Activated CD4-positive, alpha-beta T cell treated with anti-CD3 and anti-CD28 coated beads, Interleukin-2, amount 10 ng/mL, durations not matched to agents 24 days and 14 days (primary cell): ENCODE measurements at places on chromosomes 11 and 22.

GRCh38 chr11:60029015-60029632 lies 11.1 kb upstream of the OOSP2 start:
- no peak overlapping the region for H3K27ac ChIP-seq
- no peak overlapping the region for H3K4me3 ChIP-seq
- no peaks in the 10 kb centered on the region for H3K36me3 ChIP-seq
- no peak for DNase-seq
- no peaks in the 10 kb centered on the region for H3K4me1 ChIP-seq

DNA sequence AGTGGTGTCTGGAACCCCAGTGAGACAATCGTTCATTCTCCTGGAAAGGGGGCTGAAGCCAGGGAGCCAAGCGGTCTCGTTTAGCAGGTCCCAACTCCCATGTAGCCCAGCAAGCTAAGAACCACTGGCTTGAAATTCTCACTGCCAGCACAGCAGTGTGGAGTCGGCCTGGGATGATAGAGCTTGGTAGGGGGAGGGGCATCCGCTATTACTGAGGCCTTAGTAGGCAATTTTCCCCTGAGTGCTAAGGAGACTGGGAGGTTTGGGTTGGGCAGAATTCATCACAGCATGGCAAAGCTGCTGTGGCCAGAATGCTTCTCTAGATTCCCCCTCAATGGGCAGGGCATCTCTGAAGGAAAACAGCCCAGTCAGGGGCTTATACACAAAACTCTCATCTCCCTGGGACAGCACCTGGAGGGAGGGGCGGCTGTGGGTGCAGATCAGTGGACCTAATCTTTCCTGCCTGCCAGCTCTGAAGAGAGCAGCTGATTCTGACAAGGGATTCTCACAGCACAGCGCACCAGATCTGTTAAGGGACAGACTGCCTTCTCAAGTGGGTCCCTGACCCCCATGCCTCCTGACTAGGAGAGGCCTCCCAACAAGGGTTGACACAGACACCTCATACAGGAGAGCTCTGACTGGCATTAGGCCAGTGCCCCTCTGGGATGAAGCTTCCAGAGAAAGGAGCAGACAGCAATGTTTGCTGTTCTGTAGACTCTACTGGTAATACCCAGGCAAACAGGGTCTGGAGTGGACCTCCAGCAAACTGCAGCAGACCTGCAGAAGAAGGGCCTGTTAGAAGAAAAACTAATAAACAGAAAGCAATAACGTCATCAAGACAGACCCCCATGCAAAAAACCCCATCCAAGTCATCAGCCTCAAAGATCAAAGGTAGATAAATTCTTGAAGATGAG lies 14.8 kb downstream of the OR52M1 start:
- no peak overlapping the region for H3K4me3 ChIP-seq
- peaks cover 7% of the 10 kb centered on the region for H3K27me3 ChIP-seq
- H3K27ac ChIP-seq, result no peak overlapping the region
- no peak for DNase-seq
- H3K4me1 ChIP-seq, result no peaks in the 10 kb centered on the region

DNA sequence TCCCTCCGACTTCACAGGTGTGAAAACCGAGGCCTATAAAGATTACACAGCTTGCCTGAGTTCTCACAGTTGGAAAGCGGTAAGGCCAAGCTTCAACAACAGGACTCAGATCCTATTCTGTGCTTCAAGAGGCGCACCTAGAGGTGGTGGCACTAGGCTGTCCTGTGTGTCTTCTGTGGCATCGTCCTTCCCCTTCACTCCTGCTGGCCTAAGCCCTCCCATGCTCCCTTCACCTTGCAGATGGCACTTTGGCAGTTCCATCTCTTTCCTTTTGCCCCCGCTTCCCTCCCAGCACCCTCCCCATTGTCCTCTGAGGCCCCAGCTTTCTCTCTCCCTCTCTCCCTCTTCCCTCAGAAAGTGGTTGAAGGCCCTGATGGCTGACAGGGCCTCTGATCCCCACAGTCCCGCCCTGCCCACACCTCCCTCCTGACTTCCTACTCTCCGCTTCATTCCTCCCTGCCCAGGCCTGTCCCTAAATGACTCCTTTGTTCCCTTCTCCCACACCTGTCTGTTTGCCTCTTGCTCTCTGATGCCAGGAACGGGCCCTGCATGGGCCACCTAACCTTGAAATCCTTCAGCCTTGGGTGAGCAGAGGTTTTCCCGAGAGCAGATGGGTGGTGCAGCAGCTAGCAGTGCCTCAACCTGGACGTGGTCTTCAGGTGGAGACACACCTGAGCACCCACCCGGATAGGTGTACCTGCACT lies 5.8 kb downstream of the TRIM29 start:
- no peak overlapping the region for H3K27ac ChIP-seq
- no peaks in the 10 kb centered on the region for H3K4me1 ChIP-seq
- no peaks in the 10 kb centered on the region for H3K36me3 ChIP-seq
- no peak for DNase-seq
- H3K4me3 ChIP-seq, result no peak overlapping the region

- peaks cover 38% of the 10 kb centered on the region for H3K36me3 ChIP-seq
- no peaks in the 10 kb centered on the region for H3K27me3 ChIP-seq
- peak; percentile 62 for DNase-seq
- no peak overlapping the region for H3K27ac ChIP-seq
- peaks cover 43% of the 10 kb centered on the region for H3K4me1 ChIP-seq
Measured at GRCh38 chr11:128451652-128452470, 135.5 kb downstream of the ETS1 start.

- H3K4me3 ChIP-seq, result no peak overlapping the region
- H3K27ac ChIP-seq, result peak overlapping the region; percentile 76
- H3K4me1 ChIP-seq, result peaks cover 17% of the 10 kb centered on the region
- DNase-seq, result no peak
Measured at GRCh38 chr22:29751669-29752068, 15.1 kb downstream of the ZMAT5 start.

DNA sequence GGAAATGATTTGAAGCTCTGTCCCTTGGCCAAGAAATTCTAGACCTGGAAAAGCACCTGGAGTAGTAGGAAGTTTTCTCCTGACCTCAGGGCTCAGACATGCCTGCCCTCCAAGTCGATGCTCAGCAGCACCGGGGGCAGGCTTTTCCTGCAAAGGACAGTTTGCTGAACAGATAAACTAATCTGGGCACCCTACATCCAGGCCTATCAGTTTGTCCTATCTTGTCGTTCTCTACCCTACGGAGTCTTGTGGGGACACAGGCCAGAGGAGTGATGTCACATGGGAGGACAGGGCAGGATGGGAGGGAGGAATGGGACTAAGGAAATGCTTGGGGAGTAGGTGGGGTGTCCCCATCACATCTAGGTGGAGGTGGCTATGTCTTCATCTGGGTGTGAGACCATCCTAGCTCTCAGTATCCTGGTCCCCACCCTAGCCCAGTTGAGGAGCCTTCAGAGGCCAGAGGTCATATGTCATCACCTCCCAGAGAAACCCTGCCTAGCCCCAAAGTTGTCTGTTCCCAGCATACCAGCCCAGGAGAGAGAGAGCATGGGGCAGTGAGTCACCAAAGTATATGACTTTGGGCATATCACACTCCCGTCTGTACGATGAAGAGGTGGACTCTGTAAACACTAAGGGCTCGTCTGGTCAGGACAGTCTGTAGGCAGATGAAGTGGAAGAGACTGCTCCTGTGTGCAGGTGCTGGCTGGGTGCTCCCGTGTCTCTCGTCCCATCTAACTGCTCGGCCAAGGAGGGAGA lies 18.1 kb upstream of the FCHSD2 start:
- no peak overlapping the region for H3K4me3 ChIP-seq
- DNase-seq, result no peak
- peaks cover 2% of the 10 kb centered on the region for H3K27me3 ChIP-seq
- H3K36me3 ChIP-seq, result no peaks in the 10 kb centered on the region

DNA sequence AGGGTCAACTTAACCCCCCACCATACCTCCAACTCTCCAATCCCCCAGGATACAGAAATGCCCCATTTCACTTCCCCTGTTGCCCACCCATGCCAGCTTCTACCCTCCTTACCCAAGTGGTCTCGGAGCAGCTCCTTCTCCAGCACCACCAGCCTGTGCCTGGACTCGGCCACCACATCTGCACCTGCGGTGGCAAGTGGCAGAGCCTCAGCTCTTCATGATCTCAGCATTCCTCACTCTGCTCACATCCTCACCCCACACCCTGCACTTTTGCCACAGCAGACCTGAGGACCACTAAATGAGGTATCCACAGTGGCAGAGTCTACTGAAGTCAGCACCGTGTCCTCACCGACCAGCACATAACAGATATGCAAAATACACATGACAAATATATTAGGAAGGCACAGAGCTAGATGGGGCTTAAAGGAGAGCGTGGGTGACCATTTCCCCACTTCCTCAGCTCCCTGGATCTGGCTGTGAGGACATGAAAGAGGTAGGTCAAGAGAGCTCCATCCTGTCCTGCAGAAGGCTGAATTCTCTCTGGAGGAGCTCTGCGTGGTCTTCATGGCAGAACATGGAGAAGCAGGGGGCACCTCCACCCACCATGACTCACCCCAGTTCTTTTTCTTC lies 9.7 kb downstream of the NHERF4 start:
- no peaks in the 10 kb centered on the region for H3K27me3 ChIP-seq
- no peak for DNase-seq
- no peak overlapping the region for H3K27ac ChIP-seq
- peaks cover 6% of the 10 kb centered on the region for H3K4me1 ChIP-seq
- H3K4me3 ChIP-seq, result no peak overlapping the region
- no peaks in the 10 kb centered on the region for H3K36me3 ChIP-seq
